Midbrain (tissue), 1 donor: ENCODE measurements at places on chromosomes 6 and 20.

- no peak for DNase-seq
Observed at GRCh38 chr6:117655380-117655779, 19.9 kb upstream of the NUS1 start.

DNA sequence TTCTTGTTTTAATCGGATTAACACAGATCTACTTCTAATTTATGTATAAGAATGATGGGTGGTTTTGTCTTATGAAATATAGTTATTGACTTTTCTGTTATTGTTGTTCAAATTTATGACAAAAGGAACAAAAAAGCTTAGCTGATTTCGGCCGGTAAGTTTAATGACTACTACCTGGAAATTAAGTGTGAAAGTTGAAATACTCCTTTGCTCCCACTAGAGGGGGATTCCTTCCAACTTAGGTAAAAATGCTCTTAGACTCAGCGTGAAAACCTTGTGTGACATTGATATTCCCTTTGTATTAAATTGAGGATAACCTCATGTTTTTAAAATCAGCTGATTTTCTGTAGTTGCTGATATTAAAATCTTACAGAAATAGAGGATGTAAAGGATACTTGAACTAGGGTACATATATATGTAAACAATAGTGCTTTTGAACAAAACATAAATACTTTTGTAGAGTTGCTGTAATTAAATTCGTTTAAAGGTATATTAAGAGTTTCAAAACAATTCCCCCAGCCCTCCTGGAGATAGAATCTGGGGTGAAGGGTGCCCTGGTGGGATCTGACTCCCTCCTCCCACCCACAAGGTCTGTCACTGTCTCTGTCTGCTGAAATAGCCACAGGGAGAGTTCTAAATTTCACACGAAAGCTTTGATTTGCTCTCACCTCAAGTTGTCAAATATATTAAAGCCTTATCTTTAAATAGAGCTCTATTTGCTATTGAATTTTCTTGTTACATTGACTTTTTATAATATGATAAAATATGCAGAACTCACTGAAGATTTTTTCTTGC lies 257.5 kb downstream of the ARID1B start:
- peak; percentile 20 for DNase-seq

DNA sequence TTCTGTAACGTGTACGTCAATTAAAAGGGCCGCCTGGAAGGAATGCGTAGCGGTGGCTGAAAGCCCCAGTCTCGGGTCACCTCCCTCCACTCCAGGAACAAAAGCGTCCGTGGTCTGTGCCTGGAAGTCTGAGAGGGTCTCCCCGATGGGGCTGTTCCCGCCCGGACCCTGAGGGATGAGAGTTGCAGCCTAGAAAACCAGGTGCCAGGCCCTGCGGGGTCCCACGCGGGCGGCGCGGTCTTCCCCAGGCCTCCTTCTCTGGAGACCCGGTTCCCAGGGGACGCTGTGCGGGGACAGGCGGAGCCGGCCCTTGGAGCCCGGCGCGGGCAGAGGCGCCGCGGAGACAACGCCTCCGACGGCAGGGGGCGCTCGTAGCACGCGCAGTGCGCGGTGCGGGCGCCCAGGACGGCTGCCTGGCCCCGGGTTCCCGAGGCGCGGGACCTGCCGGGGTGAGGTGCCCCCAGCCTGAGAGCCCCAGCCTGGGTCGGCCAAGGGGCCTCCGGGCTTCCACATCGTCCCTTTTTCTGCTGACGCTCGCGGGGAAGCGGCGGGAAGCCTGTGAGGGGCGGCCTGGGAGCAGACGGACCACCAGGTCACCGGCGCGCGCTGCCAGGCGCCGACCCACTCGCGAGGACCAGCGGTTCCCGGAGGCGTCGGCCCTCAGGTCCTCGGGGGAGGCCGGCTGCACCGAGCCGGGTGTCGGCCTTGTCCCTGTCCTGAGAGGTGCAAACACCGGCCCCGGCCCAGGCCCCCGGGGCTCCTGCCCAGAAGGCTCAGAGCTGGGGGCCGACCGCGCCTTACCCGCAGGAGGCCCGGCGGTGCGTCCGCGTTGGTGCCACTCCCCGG lies 5.3 kb upstream of the FOXC1 start:
- peak; percentile 58 for DNase-seq

DNA sequence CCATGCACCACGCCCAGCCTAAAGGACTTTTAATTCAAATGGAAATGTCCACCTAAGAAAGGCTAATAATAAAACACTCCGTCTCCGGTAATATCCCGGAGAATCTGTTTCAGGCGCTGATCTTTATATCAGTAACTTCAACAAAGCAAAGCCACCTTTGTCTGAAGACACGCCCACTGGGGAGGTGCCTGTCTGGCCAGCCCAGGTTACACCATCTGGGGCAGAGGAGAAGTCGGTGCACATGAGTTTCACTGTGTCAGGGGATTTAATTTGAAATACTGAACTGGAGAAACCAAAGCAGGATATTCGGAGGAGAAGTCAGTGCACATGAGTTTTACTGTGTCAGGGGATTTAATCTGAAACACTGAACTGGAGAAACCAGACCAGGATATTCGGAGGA lies 9.4 kb downstream of the SERPINB6 start:
- DNase-seq, result no peak

DNA sequence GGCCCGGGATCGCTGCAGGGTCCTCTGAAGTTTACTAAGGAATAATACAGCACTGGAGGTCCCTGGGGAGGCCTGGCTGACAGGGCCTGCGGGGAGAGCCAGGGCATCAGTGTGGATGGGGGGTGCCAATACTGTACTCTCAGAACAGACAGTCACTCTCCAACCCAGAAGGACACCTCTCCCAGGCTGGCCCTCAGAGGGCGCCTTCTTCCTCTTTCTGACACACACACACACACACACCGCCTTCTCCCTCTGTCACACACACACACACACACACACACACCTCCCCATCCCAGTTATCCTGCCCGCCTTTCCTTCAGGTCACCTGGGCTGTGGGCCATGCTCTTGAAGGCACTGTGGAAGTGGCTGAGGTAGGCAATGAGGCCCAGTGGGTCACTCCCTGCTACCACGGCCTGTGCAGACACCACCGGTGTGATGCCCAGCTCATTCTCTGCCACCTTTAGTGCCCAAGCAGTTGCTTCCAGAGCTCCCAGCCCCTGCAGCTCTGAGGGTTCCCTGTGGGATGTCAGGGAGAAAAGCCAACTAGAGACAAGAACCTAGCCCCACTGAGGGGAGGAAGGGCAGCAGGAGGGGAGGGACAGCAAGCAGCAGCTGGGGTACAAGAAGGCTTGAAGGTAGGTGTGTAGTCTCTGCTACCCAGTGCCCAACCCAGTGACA lies 7.5 kb downstream of the SMPD2 start:
- no peak for DNase-seq

- DNase-seq, result no peak
Observed at GRCh38 chr20:22411627-22412450, 172.5 kb downstream of the FOXA2 start.

DNA sequence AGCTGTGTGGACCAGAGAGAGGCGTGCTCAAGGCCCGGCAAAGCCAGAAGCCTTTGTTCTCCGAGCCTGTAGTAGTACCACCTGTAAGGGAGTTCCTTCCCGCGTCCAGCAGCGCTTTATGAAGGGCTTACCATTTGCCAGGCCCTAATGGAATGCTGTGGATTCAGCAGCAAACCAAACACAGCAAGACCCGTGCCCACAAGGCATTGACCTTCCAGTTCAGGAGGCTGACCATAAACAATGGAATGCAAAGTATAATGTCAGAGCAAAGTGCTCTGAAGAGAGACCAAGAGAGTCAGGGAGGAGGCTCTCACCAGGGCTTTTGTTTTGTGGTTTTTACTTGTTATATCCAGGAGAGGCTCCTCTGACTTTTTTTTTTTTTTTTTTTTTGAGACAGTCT lies 209.8 kb downstream of the ZMYND8 start:
- no peak for DNase-seq

DNA sequence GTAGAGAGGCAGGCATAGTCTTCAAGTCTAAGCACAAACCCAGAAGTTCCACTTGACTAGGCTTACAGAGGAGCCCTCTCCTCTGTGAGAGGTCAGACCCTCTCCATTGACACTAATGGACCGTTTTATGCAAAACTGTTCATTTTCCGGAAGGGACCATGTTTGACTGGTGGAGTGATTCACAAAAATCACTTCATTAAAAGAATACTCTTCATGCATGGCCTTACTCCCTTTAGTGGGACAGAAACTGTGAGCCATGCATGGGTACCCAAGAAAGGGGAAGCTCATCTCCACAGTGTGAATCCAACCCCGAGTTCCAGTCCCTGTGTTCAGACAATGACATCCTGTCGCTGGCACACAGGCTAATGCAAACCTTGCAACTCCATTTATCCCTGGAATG lies 63.2 kb downstream of the OLIG3 start:
- no peak for DNase-seq
